ENCODE measurements at places on chromosomes 12 and 14.

- DNase-seq: no peak
Observed at GRCh38 chr14:32967421-32967820, 28.7 kb downstream of the NPAS3 start.

DNA sequence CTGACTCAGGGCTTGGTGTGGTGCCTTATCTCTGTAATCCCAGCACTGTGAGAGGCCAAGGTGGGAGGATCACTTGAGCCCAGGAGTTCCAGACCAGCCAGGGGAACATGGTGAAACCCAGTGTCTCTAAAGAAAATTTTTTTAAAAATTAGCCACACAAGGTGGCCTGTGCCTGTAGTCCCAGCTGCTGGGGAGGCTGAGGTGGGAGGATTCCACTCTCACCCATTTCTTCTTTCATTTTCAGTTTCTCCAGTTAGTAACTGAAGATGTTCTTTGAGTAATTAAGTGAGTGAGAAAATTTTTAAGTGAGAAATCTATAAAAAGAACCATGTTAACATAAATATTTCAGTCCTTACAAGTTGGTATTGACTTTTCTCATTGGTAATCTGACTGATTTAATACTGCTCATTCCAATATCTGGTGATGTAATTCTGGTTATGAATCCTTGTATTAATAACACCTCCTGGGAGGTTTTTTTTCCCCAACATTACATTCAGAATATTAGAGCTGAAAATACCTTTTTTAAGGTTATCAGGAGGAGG, 6.1 kb downstream of the METTL3 start:
- no peak for DNase-seq

- no peak for DNase-seq
Observed at GRCh38 chr14:75972801-75973421, 8.9 kb downstream of the TGFB3 start.

DNA sequence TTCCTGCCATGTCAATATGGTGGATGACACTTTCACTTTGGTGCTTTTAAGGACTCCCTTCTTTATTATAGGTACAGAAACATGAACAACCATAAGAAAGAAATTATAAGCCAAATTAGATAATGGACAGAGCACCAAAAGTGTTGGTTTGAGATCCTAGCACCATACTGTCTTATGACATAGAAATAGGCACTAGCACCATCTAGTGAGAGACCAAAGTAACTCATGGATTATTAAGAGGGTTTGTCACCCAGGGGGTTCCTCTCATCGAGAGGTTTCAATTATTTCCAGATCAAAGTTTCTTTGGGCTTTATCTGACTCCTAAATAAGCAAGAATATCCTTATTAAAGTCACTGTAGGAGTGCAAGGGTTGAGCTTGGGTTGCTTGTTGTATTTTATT, 153.0 kb upstream of the DIO2 start:
- DNase-seq: no peak

DNA sequence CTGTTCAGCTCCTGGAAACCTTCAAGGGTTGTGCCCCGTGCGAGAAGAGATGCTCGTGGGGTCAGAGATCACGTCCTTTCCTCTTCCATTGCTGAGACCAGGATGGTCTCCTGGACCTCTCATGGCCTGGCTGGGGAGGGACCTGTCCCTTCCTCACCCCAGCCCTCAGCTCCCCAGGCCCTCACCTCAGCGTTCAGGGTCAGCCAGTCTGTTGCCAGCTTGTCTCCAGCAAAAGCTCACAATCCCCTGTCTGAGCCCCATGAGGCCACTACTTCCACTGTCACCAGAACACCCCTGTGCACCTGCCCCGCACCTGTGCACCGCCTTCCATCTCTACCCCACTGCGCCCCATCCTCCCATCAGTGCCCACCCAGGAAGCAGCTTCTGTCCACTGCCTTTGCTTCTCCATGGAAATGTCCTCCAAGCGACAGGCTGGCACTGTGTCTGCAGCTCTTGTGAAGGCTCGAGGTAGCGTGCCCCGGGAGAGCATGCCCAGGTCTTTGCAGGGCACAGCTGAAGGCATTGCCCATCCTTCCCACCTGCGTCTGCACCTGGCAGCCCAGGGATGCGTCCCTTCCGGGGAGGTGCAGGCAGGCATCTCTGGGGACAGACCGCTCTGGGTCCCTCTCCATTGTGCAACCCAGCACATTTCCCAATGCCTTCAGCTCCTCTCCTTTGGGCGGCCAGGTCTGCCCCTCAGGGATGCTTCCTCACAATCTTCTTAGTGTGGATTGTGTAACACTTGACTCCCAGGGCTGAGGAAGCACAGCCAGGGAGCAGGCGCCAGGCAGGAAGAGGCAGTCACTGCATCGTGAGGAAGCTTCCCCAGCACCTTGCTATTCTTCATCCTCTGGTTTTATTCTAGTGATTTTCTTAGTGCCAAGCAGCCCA, 179.6 kb downstream of the ADGRD1 start:
- no peak for DNase-seq

DNA sequence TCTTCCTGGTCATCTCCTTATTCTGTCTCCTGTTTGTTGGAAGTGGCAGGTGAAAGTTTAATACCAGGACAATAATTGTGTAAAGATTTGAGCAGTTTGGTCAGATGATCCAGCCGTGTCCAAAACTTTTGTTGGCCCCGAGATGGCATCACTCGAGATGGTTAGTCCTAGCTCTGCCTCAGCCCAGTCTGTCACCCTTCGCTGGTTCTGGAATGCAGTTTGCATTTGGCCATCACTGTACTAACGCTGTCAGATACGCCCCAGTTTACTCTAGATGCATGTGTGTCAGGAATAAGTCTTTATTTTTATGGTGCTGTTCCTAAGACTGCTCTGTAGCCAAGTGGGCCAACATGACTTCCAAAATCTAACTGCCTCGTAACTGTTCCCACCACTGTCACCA, 79.6 kb downstream of the MOK start:
- no peak for DNase-seq

Measured in stimulated activated CD4-positive, alpha-beta T cell treated with anti-CD3 and anti-CD28 coated beads, TNF-alpha, amount 100 ng/mL, for 48 hours (primary cell).